ENCODE measurements at places on chromosomes 5 and 9.

GRCh38 chr9:126633881-126634558, 20.3 kb downstream of the LMX1B start:
- DNase-seq = no peak

DNA sequence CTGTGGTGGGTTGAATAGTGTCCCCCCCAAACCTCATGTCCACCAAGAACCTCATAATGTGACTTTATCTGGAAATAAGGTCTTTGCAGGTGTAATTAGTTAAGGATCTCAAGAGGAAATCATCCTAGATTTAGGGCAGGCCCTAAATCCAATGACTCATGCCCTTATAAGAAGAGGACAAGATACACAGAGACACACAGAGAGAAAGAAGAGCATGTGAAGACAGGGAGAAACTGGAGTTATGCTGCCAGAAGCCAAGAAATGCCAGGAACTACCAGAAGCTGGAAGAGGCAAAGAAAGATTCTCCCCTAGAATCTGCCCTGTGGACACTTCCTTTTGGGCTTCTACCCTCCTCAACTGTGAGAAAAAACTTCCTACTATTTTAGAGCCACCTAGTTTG, 8.8 kb downstream of the FAM13B start:
- no peak for DNase-seq

GRCh38 chr9:121574774-121575519, 75.3 kb upstream of the GGTA1 start:
- DNase-seq = no peak

DNA sequence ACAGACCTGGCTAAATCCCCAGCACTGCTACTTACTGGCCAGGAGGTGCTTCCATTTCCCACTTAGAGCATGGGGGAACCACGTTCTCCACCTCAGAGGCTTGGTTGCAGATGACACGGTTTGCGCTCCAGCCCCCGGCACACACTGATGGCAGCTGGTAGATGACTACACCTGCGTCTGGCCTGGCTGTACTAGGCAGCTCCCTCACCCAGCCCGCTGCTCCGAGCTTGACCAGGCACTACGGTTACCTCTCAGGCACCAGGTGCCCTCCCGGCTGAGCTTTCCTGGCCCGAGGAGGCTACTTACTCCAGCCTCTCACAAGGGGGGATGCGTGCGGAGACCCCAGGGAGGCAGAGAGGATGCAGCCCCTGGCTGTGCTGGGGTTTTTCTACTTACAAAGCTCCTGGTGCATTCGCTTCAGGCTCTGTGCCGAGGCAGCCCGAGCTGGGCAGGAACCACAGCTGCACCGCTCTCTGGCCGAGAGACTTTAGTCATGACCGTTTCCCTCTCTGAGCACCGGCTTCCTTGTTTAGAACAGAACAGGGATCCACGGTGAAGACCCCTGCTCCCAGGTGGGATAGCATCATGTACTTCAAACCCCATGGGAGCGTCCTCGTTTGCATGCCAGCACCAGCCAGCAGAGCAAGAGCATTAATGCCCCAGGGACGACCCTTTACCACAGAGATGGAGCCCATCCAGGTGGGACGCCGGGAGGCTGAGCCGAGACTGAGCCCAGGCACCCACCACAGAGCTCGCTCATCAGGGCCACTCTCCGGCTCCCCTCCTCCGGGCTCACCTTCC, 7.6 kb upstream of the GBGT1 start:
- no peak for DNase-seq

GRCh38 chr9:13354733-13355132, 75.2 kb upstream of the MPDZ start:
- DNase-seq = no peak

DNA sequence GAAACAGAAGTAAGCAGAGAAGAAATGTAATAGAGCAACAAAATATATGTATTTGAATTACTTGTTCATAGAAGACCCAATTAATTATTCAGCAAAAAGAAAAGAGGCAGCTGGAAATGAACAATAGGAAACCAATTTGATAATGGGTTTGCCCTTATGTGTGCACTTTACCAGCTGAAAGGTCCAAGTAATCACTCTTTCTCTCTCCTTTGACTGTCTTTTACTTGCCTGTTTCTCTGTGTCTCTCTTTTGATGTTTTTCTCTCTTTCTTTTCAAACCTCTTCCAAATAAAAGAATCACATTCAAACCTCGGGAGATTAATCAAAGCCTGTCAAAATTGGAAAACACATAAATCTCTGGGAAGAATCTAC, 51.5 kb downstream of the CTNND2 start:
- no peak for DNase-seq

GRCh38 chr9:114288193-114289091, 34.5 kb upstream of the ORM1 start:
- peak; percentile 30 for DNase-seq

Measured in left lung (tissue), 14 donors.